H9 (cell line): ENCODE measurements at places on chromosomes 11 and 22. TPM values are rescaled to one million over a fixed set of nuclear protein-coding genes. Genes with fewer than 3 reads are reported as not detected.

- H3K4me3 ChIP-seq, result no peak overlapping the region
- no peak overlapping the region for H3K27ac ChIP-seq
- no peaks in the 10 kb centered on the region for H3K27me3 ChIP-seq
- no peaks in the 10 kb centered on the region; the same call in 1 of the 2 replicates for H3K36me3 ChIP-seq
- no peaks in the 10 kb centered on the region for H3K4me1 ChIP-seq
Observed at GRCh38 chr22:36212901-36213300, 11.3 kb upstream of the APOL4 start.

GRCh38 chr11:95888439-95888838, 35.5 kb downstream of the MTMR2 start:
- no peaks in the 10 kb centered on the region for H3K27me3 ChIP-seq
- no peak overlapping the region for H3K27ac ChIP-seq
- DNase-seq, result no peak

Gene GSTT2B
- 4.5 and 4.7 TPM in 2 replicates for total RNA-seq

- H3K27me3 ChIP-seq, result peaks cover 16% of the 10 kb centered on the region
- no peak for DNase-seq
- H3K4me1 ChIP-seq, result no peaks in the 10 kb centered on the region
- H3K36me3 ChIP-seq, result peaks cover 2% of the 10 kb centered on the region; the same call in 2 of the 3 replicates
Observed at GRCh38 chr22:37069319-37069718, 17.8 kb downstream of the KCTD17 start.

Gene FGF19
- 7.4 and 7.7 TPM in 2 replicates for total RNA-seq

Gene SCGB2A2
- total RNA-seq, result not detected in 2 replicates

Gene ANGPTL5
- not detected in 2 replicates for total RNA-seq

DNA sequence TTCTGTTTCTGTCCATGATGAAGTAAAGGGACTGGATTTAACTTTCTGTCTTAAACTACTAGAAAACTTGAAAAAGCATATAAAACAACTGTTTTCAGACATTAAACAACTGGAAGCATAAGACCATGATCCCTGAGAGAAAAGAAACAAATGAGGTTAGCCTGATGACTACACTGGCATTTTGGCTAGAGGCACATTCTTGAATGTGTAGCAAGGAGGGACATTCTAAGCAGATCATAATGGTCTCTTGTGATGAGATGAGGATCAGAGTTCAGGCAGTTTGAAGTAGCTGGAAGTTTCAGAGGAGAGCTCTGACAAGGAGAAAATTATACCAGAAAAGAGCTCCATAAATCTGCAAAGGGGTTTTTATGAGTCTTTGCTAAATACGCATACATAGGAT, 75.4 kb downstream of the AASDHPPT start:
- H3K27ac ChIP-seq, result no peak overlapping the region
- H3K4me1 ChIP-seq, result no peaks in the 10 kb centered on the region
- DNase-seq, result no peak
- H3K27me3 ChIP-seq, result no peaks in the 10 kb centered on the region

DNA sequence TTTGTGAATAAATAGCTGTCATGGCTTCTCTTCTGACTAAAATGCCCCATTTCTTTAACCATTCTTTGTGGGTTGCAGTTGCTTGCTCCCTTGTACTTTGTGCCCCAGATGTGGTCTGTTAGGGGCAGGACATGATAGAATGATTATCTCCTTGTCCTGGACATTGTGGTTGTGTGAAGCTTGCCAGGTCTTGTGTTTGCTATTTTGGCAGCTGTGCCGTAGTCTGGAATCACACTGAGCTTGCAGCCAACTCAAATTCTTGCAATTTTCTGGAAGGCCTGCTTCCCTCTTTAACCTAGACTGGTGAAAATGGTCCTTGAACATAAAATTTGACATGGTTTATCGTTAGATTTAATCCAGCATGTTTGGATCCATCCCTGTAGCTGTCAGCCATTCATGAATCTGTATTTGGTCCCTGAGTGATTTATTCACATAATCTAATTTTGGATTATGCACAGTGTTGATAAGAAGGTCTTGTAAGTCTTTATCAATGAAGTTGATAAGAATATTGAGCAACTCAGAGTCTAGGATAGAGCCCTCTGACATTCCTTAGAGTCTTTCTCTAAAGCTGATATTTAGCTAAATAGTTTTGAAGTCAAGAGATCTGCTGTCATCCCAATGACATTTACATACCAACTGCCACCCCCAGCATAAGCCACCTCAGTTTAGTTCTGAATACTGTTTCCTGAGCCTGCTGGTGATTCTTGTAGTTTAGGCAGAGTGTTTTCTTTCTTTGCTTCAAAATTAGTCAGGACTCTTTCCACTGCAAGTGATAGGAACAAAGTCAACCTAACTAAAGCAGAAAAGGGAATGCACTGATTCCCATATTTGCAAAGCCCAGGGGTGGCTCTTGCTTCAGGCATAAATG, 9.8 kb downstream of the SPON1 start:
- H3K36me3 ChIP-seq, result no peaks in the 10 kb centered on the region
- no peak overlapping the region for H3K27ac ChIP-seq
- H3K4me1 ChIP-seq, result no peaks in the 10 kb centered on the region
- no peak for DNase-seq

DNA sequence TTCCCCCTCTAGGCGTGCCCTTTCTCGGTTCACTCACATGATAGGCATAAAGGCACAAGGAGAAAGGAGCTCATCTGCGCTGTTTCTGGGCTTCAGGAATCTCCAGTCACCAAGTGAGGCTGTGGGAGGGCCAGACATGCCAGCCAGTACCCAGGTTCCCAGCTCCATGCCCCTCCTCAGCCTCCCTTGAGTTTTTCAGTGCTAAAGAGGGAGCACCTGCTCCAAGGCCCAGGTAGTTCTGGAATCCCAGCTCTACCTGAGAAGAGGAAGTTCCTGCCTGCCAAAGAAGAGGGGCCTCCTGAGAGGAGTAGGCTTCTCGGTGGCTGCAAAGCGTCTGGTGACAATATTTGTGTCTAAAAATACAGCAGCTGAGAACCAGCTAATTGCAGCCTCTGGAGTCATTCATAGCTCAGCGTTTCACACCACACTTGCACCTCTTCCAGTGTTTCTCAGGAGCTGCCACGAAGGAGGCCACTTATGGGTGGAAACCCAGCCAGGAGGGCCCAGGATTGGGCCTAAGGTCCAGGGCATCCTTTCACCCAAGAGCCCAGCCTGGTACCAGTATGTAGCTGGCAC, 197.4 kb downstream of the TRIM29 start:
- no peak for DNase-seq
- no peaks in the 10 kb centered on the region for H3K27me3 ChIP-seq
- H3K36me3 ChIP-seq, result no peaks in the 10 kb centered on the region
- no peak overlapping the region for H3K27ac ChIP-seq
- H3K4me3 ChIP-seq, result no peak overlapping the region

GRCh38 chr11:3123761-3124733, 41.1 kb downstream of the OSBPL5 start:
- no peak overlapping the region for H3K4me3 ChIP-seq
- H3K4me1 ChIP-seq, result no peaks in the 10 kb centered on the region
- H3K27me3 ChIP-seq, result no peaks in the 10 kb centered on the region
- peaks cover 4% of the 10 kb centered on the region; the same call in 2 of the 3 replicates for H3K36me3 ChIP-seq

DNA sequence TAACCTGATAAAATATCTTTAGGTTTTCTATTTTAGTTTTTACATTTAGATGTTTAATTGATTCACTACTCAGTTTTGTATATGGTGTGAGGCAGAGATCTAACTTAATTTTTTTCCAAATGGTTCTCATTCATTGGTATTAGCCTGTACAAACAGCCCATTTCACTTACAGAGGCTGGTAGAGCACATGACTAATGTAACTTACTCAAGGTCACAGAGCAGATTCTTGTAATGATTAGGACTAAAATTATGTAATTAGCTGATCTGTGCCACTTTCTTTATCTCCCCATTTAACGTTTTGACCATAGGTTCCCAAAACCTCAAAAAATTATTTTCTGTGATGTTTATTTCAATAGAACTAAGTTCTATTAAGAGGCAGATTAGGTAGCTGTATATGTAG, 16.5 kb upstream of the TNRC6B start:
- peaks cover 10% of the 10 kb centered on the region for H3K36me3 ChIP-seq
- no peak overlapping the region for H3K4me3 ChIP-seq

DNA sequence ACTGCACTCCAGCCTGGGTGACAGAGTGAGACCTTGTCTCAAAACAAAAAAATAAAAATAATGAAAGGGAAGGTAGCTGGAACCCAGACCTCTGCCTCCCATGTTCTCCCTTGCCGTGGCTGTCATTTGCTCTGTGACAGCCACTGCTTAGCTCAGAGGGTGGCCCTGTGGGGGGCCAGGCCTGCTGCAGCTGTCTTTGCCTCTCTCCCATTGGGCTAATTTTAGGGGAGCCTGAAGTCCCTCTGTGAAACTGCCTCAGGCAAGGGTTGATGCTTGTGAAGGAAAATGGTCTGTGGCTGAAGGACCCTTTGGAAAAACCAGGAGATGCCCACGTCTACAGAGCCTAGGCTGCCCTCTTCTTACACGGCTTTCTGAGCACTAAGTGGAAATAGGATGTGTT, 42.9 kb downstream of the C11orf91 start:
- no peak overlapping the region for H3K4me3 ChIP-seq
- no peaks in the 10 kb centered on the region for H3K27me3 ChIP-seq
- DNase-seq, result no peak
- H3K36me3 ChIP-seq, result no peaks in the 10 kb centered on the region

GRCh38 chr11:33388793-33389525, 131.8 kb downstream of the HIPK3 start:
- H3K27ac ChIP-seq, result no peak overlapping the region
- no peak overlapping the region for H3K4me3 ChIP-seq
- H3K4me1 ChIP-seq, result no peaks in the 10 kb centered on the region
- DNase-seq, result no peak

Gene PNPLA3
- 16.5 and 17.5 TPM in 2 replicates for total RNA-seq

Gene TBC1D10A
- 8.2 and 8.4 TPM in 2 replicates for total RNA-seq

Gene MMP12
- total RNA-seq, result not detected in 2 replicates

- no peak overlapping the region for H3K4me3 ChIP-seq
- DNase-seq, result no peak
- H3K36me3 ChIP-seq, result no peaks in the 10 kb centered on the region
- no peaks in the 10 kb centered on the region for H3K27me3 ChIP-seq
- no peaks in the 10 kb centered on the region for H3K4me1 ChIP-seq
- no peak overlapping the region for H3K27ac ChIP-seq
Observed at GRCh38 chr11:1668911-1669473, 28.0 kb upstream of the KRTAP5-6 start.

GRCh38 chr11:27696115-27696514, 4.1 kb downstream of the BDNF start:
- peak overlapping the region; percentile 20 for H3K27ac ChIP-seq
- no peak for DNase-seq
- H3K36me3 ChIP-seq, result peaks cover 3% of the 10 kb centered on the region; the same call in 1 of the 2 replicates
- peaks cover 2% of the 10 kb centered on the region; the same call in 1 of the 2 replicates for H3K4me1 ChIP-seq
- peaks cover 3% of the 10 kb centered on the region; the same call in 1 of the 2 replicates for H3K27me3 ChIP-seq

GRCh38 chr11:73454987-73455386, 78.8 kb downstream of the RELT start:
- H3K4me3 ChIP-seq, result no peak overlapping the region
- DNase-seq, result no peak
- H3K27ac ChIP-seq, result no peak overlapping the region
- no peaks in the 10 kb centered on the region for H3K36me3 ChIP-seq

Gene IL10RA
- not detected in 2 replicates for total RNA-seq

Gene KRTAP5-9
- total RNA-seq, result not detected in 2 replicates

DNA sequence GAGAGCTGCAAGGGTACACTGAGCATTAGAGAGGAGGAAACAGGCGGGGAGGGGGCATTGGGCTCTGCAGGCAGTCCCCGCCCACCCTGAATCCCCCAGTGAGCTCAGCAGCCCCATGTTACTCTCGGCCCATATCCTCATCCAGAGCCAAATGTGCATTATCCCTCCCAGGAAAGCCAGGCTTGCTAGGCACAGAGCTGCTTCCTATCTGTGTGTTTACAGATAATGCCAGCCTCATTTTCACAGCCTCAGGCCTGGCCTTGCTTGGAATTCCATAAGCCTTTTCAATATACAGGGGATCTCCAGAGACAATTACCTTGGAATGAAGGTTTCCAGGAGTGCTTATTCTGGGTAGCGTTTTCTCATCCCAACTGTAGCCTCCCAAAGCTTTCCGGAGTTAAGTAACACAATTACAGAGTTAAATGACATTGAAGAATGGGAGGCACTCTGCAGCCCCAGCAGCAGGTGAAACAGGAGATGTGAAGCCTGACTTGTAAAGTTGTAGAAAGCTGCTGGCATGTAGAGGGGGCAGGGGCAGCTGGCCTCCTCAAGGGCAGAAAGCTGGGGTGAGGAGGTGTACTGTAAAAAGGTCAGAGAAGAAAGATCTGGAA, 91.5 kb upstream of the TBCEL start:
- no peak overlapping the region for H3K27ac ChIP-seq
- H3K36me3 ChIP-seq, result no peaks in the 10 kb centered on the region
- H3K4me3 ChIP-seq, result no peak overlapping the region
- H3K4me1 ChIP-seq, result no peaks in the 10 kb centered on the region
- DNase-seq, result no peak
- no peaks in the 10 kb centered on the region for H3K27me3 ChIP-seq

Gene OR5P2
- not detected in 2 replicates for total RNA-seq
